ENCODE measurements at places on chromosomes 7 and 10.

GRCh38 chr10:70191161-70191971 is 21.1 kb upstream of the SAR1A start:
- DNase-seq = no peak

- no peak for DNase-seq
Observed at GRCh38 chr10:33938001-33938400, 603.5 kb upstream of the NRP1 start.

DNA sequence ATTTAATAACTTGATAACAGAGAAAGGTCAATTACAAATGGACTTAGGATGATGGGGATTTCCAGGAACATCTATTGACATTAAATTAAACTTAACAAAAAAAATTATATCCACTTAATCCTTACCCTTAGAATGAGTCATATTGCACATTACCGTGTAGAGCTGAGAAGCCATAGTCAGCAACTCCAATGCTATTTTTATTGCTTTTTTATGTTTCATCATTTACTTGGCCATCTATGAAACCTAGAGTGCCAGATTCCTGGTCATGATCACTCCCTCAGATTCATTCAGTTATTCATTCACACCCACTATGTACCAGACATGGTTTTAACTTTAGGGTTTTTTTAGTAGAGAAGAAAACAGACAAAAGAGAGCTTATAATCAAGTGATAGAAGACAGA is 1180.4 kb downstream of the CNTNAP2 start:
- no peak for DNase-seq

DNA sequence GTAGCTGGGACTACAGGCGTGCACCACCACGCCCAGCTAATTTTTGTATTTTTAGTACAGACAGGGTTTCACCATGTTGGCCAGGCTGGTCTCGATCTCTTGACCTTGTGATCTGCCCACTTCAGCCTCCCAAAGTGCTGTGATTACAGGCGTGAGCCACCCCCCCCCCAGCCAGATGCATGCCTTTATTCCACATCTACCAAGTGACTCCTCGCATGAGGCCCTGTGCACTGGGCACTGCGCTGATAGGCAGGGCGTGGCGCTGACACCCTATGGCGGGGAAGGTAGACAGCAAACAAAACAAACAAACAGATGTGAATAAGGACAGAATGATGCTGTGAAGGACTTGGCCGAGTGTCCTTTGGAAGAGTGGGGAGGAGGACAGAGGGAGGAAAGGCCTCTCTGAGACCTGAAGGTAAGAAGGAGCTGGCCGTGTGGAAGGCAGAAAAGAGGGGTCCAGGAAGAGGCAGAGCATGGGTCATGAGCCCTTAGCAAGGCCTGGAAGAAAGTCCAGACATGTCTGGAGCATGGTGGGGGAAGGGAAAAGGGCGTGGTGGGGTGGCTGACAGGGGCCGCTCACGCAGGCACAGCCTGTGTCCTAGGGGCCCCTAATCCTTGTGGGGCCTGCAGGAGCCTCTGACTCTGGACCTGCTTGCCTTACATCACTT is 47.5 kb upstream of the CACUL1 start:
- DNase-seq = no peak

DNA sequence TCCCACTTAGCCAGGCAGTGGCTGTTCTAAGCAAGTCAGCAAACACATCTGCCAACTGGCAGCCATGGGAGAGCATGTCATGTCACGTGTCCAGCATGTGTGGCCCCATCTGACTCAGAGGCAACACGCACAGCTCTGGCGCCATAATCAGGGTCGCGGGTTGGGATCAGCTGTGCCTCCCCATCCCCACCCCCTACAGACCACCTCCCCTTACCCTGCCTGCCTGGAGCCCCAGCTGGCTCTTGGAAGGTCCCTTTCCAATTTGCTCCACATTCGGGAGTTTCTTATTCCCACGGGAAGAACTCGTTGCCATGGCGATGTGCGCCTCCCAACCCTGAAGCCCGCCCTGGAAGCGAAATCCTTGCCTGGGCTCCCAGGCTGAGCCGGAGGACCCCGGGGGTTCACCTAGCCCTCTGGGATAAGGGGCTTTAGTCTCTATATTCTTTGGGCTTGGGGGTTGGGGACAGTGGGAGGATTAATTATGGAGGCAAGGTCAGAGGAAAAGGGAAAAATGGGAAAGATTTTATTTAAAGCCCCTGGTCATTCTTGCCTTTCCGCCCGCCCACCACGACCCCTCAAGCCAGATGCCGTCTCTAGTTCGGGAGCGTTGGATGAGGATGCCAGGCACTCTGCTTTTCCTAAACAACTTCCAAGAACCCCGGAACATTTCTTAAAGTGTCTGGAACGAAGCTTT is 283.7 kb downstream of the ZEB1 start:
- no peak for DNase-seq

DNA sequence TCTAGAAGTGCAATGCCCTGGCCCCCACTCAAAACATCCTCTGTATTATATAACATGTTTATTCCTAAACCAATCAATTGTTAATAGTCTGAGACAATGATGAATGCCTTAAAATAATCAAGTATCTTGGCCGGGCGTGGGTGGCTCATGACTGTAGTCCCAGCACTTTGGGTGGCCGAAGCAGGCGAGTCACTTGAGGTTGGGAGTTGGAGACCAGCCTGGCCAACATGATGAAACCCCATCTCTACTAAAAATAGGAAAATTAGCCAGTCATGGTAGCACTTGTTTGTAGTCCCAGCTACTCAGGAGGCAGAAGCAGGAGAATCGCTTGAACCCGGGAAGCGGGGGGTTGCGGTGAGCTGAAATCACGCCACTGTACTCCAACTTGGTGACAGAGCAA is 29.4 kb upstream of the CACNA2D1 start:
- no peak for DNase-seq

DNA sequence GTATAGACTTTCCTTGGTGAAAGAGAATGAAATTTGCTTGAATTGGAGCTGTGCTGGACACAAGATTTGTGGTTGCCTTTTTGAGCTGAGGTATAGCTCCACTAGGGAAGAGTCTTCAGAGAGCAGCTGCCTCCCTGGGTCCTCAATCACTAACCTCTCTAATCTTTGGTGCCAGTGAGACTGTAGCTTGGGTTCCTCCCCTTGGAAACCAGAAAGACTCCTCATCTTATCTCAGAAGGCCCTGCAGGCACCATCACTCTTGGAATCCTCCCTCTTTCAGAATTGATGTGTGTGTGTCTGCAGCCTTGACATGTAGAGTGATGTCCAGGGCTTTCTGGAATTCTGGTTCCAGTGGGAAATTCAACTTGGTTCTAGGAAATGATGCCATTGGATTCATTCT is 426.5 kb downstream of the RPS24 start:
- DNase-seq = no peak

Data from stimulated activated CD8-positive, alpha-beta memory T cell treated with anti-CD3 and anti-CD28 coated beads, Interleukin-7, amount 100 ng/mL, for 24 hours (primary cell).